ENCODE measurements at places on chromosomes 3 and 15. TPM values are rescaled to one million over a fixed set of nuclear protein-coding genes. Genes with fewer than 3 reads are reported as not detected.

GRCh38 chr15:51935466-51936104 lies 36.0 kb downstream of the LEO1 start:
- peaks cover 9% of the 10 kb centered on the region for H3K36me3 ChIP-seq
- H3K4me3 ChIP-seq = no peak overlapping the region
- H3K27me3 ChIP-seq = no peaks in the 10 kb centered on the region
- DNase-seq = no peak
- H3K27ac ChIP-seq = peak overlapping the region; percentile 46
- no peaks in the 10 kb centered on the region for H3K4me1 ChIP-seq

DNA sequence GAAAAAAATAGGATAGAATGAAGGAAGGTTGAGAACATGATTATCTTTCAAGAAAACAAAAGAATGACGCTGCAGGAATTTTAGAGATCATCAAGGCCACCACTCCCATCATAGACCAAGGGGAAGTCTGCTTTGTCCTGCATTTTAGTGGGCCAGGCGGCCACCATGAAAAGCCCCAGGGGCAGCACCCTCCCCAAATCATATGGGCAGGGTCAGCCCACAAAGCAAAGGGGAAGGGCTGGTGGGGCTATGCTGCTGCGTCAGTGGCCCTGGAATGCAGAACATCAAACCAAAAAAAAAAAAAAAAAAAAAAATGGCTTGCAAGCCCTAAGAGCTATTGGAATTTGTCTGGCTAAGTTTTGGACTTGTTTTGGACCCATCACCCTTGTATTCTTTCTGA lies 620.8 kb downstream of the ROBO2 start:
- H3K27me3 ChIP-seq = peaks cover 2% of the 10 kb centered on the region
- H3K27ac ChIP-seq = no peak overlapping the region
- no peak for DNase-seq
- no peak overlapping the region for H3K4me3 ChIP-seq

DZIP1L gene
- not detected for polyA plus RNA-seq

PPM1L gene
- polyA plus RNA-seq = 14.8 TPM

DNA sequence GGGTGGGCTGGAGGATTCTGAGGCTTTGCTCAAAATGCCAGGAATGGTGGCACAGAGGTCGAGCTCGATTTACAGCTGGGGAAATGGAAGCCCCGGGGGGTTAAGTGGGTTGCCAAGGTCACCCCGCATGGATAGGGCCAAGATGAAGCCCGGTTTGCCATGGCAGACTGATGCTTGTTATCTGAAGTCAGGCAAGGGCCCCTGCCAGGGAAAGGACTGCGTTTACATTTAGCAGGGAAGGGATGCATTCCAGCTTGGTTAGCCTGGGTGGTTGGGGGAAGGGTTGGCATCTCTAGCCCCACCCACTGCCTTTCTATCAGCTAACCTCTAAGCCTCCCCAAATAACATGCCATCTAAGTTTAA lies 79.0 kb downstream of the RPLP1 start:
- H3K27me3 ChIP-seq = peaks cover 21% of the 10 kb centered on the region
- peaks cover 5% of the 10 kb centered on the region for H3K4me1 ChIP-seq
- no peak overlapping the region for H3K27ac ChIP-seq
- no peak overlapping the region for H3K4me3 ChIP-seq

LINGO1 gene
- polyA plus RNA-seq = not detected

- peaks cover 8% of the 10 kb centered on the region for H3K27me3 ChIP-seq
- peak; percentile 69 for DNase-seq
- no peak overlapping the region for H3K27ac ChIP-seq
- peaks cover 42% of the 10 kb centered on the region for H3K4me1 ChIP-seq
- no peak overlapping the region for H3K4me3 ChIP-seq
Observed at GRCh38 chr3:43017593-43018195, 38.6 kb downstream of the GASK1A start.

KLHL6 gene
- polyA plus RNA-seq = 3.9 TPM

DNA sequence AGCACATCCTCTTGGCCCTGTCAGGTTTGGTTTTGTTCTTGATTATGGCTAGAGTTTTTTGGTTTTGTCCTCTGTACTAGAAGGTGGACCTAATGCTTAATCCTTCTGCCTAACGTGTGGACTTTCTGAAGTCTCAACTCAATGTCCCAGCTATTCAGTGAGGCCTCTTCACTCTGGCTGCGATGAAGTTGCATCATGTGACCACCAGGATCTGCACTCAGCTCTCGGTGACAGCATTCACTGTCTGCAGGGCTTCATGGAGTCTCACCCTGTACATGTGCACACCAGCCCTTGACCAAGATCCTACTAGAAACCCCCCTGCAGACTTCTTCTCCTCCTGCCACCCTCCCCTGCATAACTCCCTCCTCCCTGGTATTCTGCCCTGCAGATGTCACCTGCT lies 38.7 kb upstream of the HRH1 start:
- no peak overlapping the region for H3K27ac ChIP-seq
- H3K36me3 ChIP-seq = no peaks in the 10 kb centered on the region
- H3K27me3 ChIP-seq = peaks cover 4% of the 10 kb centered on the region
- no peak overlapping the region for H3K4me3 ChIP-seq

ILDR1 gene
- polyA plus RNA-seq = not detected

ZNF662 gene
- 0.16 TPM for polyA plus RNA-seq

All from immature natural killer cell (primary cell).